Thoracic aorta (tissue), 2 donors: ENCODE measurements at places on chromosomes 16 and 17. TPM values are rescaled to one million over a fixed set of nuclear protein-coding genes. Genes with fewer than 3 reads are reported as not detected.

Gene CHCT1
- total RNA-seq = not detected

DNA sequence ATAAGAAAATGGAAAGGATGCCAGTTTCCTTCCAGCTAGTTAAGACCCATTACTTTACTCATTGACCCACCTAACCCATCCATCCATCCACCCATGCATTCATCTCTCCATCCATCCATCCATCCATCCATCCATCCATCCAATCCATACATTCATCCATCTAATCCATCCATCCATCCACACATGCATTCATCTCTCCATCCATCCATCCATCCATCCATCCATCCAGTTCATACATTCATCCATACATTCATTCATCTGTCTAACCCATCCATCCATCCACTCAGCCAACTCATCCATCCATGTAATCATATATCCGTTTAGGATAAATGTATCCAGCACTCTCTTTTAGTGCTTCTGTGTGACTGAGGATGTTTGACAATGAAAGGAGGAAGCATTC is 178.8 kb upstream of the CACNG3 start:
- no peak for DNase-seq

DNA sequence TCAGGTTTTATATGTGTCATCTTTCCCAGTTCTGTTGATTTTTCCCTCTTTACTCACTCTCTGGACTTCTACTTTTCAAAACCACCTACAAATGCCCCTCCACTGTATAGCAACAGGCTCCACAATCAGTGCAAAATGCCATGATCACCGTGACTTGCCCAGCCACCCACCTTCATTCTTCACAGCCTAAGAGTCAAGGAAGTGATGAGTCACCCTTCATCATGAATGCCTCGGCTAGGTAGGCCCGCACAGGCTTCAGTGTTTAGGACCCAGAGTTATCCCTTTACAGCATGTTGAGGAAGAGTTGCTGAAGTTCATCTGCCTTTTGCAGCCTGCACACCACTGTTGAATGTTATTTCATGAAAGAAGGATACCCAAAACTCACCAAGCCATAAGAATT is 158.6 kb downstream of the PMP22 start:
- no peak for DNase-seq

- no peak for DNase-seq
Observed at GRCh38 chr16:81586417-81586816, 141.8 kb downstream of the CMIP start.

DNA sequence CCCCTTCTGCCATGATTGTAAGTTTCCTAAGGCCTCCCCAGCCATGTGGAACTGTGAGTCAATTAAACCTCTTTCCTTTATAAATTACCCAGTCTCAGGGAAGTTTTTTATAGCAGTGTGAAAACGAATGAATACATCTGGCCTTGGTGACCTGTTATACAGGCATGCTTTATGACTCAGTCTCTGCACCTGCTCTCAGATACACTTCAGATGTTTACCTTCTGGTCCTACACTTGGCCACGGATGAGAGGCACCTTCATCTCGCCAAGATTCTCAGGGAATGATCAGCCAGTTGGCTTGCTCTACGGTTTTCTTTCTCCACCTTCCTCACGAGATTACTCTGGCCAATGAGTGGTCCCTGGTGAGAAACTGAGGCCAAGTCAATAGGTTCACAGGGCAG is 304.7 kb downstream of the CA10 start:
- no peak for DNase-seq

Gene GRIN2C
- total RNA-seq = 0.42 TPM

GRCh38 chr17:17924857-17925250 is 47.3 kb downstream of the TOM1L2 start:
- DNase-seq = no peak

Gene CCL3
- 7.3 TPM for total RNA-seq

Gene ODAD4
- 1.1 TPM for total RNA-seq

DNA sequence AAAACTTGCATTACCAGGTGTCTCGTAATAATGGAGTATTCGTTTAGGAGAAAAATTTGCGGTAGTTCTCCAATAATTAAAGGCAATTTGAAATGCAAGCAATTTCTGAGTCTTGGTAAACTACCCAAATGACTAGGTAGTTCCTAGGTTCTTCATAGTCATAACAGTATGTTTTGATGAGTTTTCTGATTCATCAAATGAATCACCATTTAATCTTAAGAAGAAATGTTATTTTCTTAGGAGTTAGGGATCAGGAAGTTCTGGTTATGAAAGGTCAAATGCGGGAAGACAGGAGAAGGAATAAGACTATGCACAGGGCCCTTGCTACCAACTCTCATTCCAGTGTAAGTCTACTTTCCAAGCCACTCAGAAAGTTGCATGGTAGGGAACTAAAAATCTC is 221.5 kb upstream of the SOX9 start:
- DNase-seq = no peak
